ENCODE measurements at places on chromosomes 16 and 17.
A peak's percentile ranks its signal among the peaks of the same experiment; 100 is the strongest.

DNA sequence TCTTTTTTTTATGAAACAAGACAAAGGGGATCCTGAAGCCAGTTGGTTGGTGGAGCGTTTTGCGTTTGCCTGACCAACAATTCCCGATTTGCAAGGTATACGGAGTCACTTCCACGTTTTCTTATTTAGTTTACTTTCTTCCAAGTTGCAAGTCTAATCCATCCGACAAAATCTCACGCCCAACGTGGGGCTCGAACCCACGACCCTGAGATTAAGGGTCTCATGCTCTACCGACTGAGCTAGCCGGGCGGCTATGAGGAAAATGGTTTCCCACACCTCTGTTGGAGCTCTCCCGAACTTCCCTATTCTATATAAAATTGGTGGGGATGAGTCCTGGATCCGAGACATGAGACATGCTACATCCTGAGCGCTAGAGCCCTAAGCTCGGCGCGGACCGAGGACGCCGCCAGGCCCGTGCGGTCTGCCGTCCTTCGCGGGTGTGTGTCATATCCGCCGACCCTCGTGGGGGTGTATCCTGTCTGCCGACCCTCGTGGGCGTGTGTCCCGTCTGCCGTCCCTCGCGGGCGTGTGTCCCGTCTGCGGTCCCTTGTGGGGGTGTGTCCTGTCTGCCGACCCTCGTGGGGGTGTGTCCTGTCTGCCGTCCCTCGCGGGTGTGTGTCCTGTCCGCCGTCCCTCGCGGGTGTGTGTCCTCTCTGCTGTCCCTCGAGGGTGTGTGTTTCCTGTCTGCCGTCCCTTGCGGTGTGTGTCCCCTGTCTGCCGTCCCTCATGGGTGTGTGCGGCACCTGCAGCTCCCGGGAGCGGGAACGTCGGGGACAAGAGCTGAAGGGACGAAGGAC, 22.6 kb downstream of the ZNF213 start:
- peak; percentile 89 for DNase-seq

DNA sequence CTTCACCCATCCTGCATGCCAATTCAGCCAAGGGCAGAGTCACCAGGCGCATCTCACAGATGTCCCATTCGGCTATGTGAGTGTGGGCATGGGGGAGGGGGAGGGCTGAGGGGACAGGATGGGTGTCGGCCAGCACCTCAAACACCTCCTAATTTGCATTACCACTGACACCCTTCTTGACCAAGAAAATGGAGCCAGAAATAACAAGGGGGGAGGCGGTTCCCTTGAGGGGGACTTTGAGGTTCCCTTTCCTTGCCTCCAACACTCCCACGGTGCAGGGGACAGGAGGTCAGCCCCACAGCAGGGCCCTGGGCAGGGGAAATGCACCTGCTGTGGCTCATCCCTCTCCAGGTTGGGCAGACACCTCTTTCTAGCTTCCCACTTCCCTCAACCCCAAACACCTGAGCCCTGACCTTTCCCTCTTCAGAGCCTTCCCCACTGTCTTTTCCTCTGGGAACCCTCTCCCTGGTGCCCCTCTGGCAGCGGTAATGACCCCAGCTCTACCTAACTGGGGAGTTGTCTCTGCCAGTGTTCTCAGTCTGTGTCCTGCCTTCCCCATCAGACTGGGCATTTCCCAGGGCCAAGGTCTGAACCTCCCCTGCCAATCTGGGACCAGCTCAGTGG, 18.2 kb upstream of the TBX21 start:
- no peak for DNase-seq

- DNase-seq: peak; percentile 89
Observed at GRCh38 chr16:67936124-67936879, at the start of gene PSMB10. PSMB10 (minus strand) TSS chr16:67936850; CDS start chr16:67936749, 101 bp downstream.

DNA sequence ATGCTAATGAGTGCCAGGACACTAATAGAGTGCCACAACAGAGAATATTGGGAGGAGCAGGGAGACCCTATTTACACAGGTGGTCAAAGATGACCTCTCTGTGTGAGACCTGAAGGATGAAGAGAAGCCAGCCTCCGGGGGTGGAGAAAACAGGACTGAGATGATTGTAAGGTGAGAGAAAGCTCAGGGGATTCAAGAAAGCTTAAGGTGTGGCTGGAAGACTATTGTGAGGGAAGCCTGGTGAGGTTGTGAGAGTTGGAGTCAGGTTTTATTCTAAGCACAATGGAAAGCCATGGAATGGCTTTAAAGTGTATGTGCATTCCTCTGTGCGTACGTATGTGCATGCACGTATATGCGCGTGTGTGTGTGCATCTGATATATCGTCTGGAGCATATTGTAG, 10.4 kb upstream of the MARCHF10 start:
- DNase-seq: no peak

- no peak for DNase-seq
Observed at GRCh38 chr16:83833921-83834320, 26.1 kb downstream of the HSBP1 start.

DNA sequence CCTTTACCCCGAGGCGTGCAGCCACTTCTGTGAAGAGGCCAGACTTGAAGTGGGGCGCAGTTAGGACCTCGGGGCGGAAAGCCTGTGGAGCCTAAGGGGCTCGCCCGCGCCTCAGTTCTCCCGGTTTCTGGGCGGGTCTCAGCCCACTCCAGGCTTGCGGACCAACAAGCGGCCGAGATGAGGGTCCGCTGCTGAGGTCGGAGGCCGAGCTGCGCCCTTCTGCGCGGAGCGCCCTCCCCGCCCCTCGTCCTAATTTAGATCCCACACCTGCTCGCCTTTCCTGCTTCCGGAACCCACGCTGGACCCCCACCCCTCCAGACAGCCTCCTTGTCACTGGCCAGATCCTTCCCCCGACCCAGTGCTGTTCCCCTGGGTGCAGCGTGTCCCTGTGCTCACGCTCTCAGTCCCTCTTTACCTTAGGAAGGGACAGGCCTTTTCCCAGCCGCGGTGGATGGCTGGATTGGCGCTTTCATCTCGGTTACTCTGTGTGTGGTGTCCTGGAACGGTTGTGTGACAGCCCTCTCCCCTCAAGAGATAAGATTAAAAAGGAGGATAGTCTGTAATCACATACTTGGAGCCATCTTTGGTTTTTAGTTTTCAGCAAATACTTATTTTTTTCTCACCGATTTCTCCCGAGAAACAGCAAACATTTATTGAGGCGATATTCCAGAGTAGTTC, 933 bp upstream of the ATXN7L3 start:
- no peak for DNase-seq

GRCh38 chr16:73915935-73916334, 380.7 kb upstream of the PSMD7 start:
- no peak for DNase-seq

DNA sequence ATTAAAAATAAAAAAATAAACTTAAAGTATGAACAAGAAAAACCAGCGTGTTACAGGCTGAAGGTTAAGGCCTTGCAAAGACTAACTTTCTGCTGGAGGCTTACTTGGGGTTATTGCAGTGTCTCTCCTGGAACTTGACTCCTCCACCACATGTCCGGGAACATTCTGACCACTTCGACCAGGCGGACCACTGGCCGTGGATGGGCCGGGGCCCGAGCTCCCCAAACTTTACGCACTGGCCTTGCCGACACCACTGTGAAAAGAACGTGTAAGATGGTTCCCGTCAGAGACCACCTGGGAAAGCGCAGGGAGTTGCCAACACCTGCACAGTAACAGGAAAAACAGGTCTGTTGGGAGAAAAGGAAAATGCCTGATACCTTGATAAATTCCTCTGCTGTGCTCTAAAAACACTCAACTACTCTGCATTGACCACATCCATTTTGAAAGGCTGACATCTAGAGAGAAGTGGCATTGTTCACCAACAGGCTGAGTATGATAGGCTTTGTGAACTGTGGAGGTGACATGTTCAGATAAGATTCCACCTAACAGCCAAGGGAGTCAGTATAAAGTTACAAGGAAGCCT, 99.1 kb downstream of the ADAMTS18 start:
- DNase-seq: no peak

- DNase-seq: no peak
Observed at GRCh38 chr16:938752-939151, 32.0 kb downstream of the LMF1 start.

DNA sequence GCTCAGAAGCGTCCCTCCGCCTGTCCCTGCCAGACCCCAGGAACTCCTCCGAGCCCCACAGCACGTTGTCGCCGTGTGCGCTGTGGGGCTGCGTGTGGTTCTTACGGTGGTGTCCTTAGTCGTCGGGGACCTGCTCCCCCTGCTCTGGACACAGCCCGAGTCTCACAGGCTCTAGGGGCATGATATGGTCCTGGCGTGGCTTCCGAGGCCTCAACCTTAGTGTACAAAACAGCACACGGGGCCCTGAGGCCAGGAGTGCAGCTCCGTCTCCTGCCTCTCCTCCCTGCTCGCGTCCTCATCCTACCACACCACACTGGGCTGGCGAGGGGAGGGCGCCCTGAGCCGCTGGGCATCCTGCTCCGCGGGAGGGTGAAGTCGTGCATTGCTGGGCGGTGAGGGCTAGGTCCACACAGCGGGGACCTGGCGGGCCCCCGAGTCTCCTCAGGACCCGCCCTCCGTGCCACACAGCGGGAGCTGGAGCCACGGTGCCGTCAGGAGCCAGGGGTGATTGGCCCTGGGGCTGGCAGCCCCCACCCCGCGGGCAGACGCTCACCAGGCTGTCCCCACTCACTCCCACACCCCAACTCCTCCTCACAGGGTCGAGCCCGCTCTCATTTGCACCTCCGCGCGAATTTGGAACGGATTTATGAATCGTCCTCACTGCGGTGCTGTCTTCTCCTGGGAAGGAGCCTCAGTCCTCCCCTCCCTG, 1.2 kb upstream of the MAFG start:
- DNase-seq: peak; percentile 79

DNA sequence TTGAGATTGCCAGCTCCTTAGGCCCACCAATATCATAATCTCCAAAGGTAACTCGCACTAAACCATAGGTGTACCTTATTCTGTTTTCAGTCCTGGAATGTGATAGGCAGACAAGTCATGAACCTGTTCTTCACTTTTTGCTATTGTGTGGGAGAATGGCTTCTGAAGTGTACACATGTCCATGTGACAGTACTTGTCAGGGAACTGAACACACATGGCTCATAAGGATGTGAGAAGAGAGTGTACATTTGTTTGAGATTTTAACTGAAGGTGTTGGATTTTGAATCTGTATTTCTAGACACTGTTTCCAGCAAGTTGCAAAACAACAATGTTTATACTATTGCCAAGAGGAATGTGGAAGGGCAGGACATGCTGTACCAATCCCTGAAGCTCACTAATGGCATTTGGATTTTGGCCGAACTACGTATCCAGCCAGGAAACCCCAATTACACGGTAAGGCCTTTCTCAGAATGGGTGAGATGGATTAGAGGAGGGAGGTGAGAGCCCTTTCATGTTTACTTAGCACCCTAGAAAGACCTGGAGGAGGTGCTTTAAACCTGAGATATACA, 14.5 kb upstream of the RASL10B start:
- DNase-seq: no peak

- peak; percentile 82 for DNase-seq
Observed at GRCh38 chr17:17840751-17841591, 4.2 kb upstream of the SREBF1 start.
